Kidney capillary endothelial cell (primary cell): ENCODE measurements at places on chromosomes 7 and 10.

DNA sequence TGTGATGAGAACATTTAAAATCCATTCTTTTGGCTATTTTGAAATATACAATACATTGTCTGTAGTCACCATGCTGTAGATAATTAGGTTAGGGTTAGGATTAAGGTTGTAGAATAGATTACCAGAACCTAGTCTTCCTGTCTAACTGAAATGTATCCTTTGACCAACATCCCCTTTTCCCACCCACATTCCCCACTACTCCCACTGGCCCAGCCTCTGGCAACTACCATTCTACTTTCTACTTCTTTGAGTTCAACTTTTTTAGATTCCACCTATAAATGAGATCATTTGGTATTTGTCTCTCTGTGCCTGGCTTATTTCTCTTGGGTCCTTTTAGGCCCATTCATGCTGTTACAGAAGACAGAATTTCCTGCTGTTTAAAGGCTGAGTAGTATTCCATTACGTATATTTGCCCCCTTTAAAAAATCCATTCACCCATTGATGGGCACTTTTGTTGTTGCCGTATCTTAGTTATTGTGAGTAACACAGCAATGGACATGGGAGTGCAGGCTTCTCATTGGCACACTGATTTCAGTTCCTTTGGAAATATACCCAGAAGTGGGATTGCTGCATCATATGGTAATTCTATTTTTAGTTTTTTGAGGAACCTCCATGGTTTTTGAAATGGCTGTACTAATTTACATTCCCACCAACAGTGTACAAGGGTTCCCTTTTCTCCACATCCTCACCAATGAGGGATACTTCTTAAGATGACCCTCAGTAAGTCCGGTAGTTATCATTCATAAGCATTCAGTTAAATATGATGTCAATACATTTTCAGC is 104.0 kb downstream of the RALA start:
- no peak for DNase-seq

GRCh38 chr7:7970237-7970530 is 1.6 kb downstream of the GLCCI1 start:
- no peak for DNase-seq

- no peak for DNase-seq
Observed at GRCh38 chr10:101217450-101218281, 11.6 kb downstream of the LBX1 start.

DNA sequence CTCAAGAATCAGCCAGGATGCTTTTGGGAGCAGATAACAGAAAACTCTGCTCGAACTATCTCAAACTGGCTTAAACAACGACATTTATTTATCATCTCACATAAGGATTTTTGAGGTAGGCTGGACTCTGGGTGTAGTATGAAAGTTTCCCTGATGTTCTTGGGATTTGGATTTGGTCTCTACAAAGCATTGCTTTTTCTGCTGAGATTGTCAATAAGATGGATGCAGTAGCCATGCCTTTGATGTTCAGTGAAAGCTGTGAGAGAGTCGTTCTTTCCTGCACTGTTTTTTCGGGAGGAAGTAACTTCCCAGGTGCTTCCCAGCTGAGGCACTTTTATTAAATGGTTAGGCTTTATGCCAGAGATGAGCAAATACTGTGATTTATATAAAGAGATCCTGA is 181.1 kb downstream of the PRKG1 start:
- DNase-seq: no peak

- DNase-seq: no peak
Observed at GRCh38 chr10:130493021-130493420, 356.8 kb downstream of the GLRX3 start.

GRCh38 chr7:139680676-139681462 is 96.9 kb downstream of the HIPK2 start:
- DNase-seq: peak; percentile 100

GRCh38 chr10:127905848-127906261 is 1.0 kb upstream of the PTPRE start:
- no peak for DNase-seq

DNA sequence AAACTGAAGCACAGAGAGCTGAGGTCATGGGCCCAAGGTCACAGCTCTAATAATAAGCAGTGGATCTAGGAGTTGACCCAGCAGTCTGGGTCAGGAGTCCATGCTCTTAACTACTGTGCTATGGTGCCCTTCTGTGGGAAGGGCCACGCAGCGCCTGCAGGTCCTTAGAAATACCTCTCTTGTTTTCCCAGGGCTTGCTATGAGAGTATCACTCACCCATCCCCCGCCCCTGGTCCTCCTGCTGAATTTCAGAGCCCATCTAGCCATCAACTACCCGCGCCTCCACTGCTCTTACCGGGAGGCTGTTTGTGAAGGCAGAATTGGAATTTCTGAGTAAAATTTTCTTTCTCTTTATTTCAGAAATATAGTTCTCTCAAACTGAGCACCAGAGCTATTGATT is 27.3 kb upstream of the CRHR2 start:
- DNase-seq: no peak
